ENCODE measurements at places on chromosomes 1 and 21.

GRCh38 chr21:32966120-32966519 lies 59.6 kb upstream of the OLIG2 start:
- DNase-seq: no peak

GRCh38 chr1:152718238-152718637 lies 10.3 kb downstream of the LCE4A start:
- DNase-seq: no peak

GRCh38 chr1:38852780-38853179 lies 6.8 kb downstream of the RRAGC start:
- no peak for DNase-seq

DNA sequence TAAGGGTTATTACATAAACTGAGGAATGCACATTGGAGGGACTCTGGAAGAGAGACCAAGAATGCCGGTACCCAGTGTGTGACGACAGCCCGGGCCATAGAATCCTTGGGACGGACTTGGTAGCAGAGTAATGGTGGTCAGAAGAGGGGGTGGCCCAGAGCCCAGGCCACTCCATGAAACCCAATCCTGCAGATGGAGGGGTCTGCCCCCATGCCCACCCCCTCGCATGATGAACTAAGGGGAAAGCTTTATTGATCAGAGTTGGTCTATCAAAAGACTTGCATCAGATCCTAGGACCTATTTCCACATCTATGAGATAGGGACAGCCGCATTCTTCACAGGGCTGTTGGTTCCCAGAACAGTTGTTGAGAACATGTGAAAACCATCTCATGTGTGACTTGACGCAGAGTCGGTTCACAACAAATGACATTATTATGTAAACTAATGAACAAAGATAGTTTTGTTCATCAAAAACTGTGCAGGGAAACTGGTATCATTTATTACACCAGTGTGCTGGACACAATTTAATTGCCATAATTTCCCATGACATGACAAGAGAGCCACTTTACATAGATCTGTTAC lies 21.5 kb upstream of the SDC3 start:
- DNase-seq: no peak

DNA sequence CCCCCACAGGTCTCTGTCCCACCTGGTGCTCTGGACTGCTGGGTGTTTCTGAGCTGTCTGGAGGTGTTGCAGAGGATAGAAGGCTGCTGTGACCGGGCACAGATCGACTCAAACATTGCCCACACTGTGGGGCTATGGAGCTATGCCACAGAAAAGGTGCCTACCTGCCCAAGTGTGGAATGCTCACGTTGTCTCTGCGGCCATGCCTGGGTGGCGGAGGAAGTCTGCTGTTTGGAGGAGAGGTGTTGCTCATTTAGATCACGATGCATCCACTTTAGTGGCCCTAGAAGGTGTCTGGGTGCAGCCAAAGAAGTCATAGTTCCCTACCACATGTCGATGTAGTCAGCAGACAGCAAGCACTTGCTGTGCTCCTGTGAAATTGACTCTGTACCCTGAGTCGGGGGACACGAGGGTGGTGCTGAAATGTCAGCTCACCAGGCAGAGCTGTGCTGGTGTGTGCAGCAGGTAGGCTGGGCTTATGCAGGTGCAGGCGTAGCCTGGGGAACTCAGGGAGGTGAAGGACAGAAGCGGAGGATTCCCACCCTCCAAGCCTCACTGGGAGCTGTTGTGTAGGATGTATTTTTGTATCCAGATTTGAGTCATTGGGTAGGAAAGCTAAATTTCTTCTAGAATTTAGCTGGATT lies 32.8 kb upstream of the PWP2 start:
- DNase-seq: no peak

- DNase-seq: no peak
Measured at GRCh38 chr1:19606817-19607642, 37.1 kb upstream of the NBL1 start.

DNA sequence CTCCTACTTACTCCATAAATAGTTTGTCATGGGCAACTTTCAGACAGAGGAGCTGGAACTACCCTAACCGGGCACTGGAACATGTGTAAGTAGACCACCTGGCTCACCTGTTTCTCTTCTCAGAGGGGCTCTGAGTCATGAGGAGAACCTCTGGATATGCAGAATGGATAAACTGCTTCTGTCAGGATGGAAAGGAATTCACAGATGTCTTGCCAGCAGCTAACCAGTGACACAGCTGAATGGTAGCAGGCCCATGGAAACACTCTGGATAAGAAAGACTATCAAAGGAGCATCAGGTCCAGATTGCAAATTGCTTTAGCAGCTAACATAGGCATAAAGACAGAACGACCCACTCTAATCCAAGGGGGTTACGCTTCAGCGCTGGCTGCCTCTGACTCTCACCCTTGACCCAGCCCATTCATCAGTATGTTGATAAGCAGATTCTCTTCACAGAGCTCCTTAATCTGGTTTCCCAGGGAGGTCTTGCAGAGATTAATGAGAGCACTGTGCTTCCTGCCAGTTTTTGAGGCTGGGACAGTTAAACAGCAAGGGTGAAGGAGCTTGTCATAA lies 54.2 kb downstream of the HIVEP3 start:
- no peak for DNase-seq

DNA sequence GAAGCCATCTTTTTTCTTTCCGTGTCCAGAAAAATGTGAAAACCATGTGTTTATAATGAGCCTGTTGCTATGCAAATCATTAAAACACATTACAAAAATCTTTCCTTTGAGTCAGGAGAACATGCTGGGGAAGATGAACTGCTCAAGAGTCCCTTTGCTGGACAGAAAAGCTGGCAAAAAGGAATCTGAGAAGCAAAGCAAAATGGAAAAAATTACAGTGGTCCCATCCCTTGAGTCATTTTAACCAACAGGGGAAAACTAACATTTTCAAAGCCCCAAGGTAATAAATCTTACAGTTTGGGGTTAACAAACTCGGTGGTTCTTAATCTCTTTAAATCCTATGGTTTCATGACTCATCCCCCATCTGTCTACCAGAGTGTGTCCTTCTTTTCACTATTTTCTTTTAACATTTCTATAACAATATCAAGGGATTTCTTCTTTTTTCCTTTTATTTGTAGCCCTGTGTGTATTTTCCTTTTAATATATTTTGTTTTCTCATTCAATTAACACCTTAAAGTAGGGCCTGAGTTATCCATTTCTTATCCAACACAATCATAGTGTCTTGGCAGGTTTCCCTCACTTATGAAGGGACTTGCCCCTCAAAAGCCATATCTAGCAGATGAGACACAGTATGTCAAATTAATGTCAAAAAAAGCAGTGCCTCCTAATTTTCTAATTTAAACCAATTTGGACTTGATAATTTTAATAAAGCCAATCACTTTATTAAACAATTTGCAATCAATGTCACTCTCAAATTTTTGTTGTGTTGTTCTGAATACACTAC lies 105.4 kb downstream of the PTPN14 start:
- DNase-seq: no peak

DNA sequence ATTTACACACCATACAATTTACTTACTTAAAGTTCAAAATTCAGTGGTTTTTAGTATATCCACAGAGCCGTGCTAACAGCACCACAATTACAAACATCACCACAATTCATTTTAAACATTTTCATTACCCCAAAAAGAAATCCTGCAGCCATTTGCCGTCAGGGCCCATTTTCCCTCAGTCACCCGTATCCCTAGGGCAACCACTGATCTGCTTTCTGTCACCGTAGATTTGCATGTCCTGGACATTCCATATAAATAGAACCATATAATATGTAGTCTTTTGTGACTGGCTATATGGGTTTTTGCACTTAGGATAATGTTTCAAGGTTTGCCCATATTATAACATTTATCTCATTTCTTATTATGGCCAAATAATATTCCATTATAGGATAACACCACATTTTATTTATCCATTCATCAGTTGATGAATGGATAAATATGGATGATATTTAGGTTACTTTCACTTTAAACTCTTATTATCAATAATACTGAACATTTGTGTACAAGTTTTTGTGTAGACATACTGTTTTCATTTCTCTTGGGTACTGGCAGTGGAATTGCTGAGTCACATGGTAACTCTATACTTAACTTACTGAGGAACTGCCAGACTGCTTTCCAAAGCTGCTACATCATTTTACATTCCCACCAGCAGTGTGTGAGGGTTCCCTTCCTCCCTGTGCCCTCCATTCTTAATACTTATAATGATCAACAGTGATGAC lies 68.9 kb downstream of the ST3GAL3 start:
- DNase-seq: no peak

- no peak for DNase-seq
Measured at GRCh38 chr1:230987448-230987847, 8.6 kb downstream of the ARV1 start.

DNA sequence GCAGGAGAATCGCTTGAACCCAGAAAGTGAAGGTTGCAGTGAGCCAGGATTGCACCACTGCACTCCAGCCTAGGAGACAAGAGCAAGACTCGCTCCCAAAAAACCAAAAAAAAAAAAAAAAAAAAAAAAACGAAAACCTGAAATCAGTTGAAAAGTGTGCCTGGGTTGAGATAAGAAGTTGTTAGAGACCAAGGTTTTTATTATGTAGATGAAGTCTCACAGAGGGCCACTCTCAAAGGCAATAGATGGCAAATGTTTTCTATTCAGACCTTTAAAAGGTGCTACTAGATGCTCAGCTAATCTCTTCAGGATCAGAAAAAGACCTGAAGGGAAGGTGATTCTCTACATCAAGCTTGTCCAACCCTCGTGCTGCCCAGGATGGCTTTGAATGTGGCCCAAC lies 17.6 kb downstream of the CAPN2 start:
- no peak for DNase-seq

- DNase-seq: no peak
Measured at GRCh38 chr1:167297222-167298214, 76.8 kb downstream of the POU2F1 start.

GRCh38 chr1:101364370-101365120 lies 127.7 kb downstream of the S1PR1 start:
- DNase-seq: no peak

DNA sequence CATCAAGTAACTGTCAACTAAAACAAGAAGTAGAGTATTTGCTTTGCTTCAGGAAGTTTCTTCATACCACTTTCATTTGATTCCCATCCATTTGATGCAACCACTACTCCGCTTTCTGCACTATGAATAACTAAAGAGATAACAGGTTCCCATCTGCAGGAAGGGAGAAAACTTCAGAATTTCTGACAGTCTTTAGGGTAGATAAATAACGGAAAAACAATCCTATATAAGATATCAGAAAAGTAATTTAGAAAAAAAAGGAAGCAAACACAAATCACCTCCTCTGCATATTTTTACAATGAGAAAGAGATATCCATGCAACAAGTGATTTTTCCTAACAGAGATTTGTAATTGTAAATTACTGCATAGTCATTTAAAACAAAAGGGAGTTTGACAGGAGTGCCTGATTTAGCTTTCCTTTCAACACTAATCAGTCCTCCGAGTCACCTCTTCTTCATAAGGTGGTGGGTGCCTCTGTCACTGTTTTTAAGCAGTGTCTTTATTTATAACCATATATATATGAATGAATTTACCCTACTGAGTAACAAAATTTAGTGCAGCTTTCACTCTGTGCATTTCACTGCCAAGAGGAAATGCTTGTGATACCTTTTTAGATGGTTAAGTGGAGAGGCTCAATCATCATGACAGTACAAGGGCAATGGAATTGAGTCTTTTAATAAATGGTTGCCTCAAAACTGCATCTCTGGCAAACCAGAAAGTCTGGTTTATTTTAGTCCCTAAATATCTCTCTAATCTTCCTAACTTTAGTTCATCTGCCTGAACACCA lies 1920.4 kb downstream of the MRPL39 start:
- no peak for DNase-seq

GRCh38 chr1:8625981-8626898 lies 191.2 kb downstream of the RERE start:
- no peak for DNase-seq

DNA sequence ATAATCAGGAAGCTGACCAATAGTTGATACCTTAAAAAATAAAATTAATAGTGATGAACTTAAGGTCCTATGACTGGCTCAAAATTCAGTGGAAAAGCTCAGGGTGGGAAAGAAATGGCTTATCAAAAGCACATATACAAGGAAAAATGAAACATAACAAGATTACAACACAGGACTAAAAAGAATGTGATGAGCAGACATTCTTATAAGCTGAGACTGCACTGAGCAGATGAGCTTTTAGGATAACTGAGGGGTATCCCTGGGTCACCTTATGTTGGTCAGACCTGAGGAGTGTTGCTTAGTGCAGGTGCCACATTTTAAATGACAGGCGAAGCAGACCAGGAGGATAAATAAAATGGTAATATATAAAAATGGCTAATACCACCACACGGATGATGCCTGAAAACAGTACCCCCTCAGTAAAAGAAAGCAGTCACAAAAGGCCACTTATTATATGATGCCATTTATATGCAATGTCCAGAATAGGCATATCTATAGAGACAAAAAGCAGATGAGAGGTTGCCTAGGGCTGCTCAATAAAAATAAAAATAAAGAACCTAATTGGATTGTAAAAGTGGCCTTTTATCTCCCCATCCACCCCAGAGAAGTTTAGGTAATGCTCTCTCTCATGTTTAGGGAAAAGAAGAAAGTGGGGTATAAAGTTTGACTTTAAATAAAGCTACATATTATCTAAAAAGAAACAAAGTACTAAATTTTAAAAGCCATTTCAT lies 163.9 kb downstream of the SLC45A1 start:
- no peak for DNase-seq

GRCh38 chr1:162025541-162025940 lies 1.9 kb upstream of the OLFML2B start:
- DNase-seq: no peak

DNA sequence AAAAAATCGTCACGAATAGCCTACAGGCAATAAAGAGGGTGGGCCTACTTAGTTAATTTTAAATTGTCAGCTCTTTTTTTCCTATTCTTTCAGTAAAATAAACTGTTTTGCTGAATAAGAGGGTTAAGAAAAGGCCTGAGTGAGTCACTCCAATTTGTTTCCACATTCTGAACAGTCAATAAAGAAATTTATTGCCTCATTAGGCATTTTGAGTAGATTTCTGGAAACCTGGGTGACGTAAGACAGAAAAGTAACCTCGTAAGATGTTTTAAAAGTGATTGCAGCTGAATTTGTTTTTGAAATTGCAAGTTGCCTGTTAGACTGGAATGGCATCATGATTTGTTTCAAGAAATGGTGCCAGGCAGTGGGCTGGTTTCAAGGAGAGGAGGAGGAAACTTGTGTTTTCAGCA lies 439.3 kb downstream of the USP25 start:
- DNase-seq: no peak

DNA sequence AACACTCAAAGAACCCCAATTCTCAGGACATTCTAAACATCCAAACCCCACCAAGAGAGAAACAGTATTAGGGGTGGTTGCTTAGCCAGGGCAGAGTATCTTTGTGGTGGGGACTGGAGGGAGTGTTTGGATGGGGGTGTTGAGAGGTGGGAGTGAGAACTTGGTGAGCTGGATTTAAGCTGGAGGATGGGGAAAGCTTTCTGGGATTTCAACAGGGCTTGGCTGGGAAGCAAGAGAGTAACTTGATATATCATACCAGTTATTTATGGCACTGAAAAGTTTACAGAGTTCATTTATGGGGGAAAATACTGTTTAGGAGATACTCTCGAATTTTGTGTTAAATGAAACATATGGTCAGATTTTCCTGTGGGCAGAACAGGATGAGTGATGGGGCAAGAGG lies 6.8 kb upstream of the CNIH3 start:
- no peak for DNase-seq

Measured in cortex of kidney (tissue), 1 donor.